ENCODE measurements at places on chromosomes 2 and 18.

DNA sequence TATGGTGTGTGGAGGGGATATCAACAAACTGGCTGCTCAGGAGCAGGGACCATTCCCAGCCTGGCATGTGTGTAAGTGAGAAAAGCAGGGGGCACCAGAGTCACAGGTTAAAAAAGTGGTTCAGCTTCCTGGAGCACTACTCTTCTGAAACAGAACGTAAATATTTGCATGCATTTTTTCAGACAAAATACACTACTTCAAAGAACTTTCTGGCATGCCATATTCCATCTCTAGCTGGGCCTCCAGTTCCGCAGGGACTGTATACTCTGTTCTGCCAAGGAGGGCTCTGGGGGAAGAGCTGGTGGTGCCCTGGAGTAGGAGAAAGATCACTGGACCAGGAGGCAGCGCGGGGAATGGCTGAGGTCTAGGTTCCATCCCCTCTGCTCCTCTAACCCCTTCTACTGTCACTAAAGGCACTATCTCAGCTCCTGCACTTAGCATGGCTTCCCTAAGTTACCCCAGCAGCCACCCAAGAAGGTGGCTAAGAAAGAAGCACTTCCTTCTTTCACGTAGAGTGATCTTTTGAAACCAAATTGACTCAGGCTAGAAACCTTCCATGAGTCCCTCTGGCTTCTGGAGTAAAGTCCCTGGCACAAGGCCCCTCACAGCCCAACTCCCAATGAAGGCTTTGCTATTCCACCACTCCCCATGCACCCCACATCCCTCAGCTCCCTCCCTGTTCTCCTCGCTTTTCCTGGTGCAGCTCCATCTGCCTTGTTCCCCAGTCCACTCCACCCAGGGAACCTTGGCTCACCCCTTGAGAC is 57.6 kb upstream of the CABLES1 start:
- no peak for DNase-seq

- no peak for DNase-seq
Measured at GRCh38 chr2:138193416-138194213, 229.3 kb downstream of the HNMT start.

DNA sequence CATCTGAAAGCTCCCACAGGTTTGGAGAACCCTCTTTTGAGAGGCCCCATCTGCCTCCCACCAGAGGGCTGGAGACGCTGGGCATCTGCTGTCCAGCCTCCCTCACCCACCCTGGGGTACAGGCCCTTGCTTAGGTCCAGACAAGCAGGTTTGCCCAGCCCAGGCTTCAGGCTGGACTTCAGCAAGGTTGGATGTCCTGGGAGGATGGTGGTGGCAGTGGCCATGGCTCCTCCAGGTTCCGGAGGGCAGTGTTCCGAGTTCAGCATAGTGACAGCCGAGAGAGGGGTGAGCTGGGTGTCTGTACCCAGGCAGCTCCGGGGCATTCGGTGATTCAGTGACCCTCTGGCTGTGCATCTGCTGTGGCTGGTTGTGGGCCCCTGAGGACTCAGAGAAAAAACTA is 58.2 kb upstream of the HDAC4 start:
- DNase-seq, result no peak

DNA sequence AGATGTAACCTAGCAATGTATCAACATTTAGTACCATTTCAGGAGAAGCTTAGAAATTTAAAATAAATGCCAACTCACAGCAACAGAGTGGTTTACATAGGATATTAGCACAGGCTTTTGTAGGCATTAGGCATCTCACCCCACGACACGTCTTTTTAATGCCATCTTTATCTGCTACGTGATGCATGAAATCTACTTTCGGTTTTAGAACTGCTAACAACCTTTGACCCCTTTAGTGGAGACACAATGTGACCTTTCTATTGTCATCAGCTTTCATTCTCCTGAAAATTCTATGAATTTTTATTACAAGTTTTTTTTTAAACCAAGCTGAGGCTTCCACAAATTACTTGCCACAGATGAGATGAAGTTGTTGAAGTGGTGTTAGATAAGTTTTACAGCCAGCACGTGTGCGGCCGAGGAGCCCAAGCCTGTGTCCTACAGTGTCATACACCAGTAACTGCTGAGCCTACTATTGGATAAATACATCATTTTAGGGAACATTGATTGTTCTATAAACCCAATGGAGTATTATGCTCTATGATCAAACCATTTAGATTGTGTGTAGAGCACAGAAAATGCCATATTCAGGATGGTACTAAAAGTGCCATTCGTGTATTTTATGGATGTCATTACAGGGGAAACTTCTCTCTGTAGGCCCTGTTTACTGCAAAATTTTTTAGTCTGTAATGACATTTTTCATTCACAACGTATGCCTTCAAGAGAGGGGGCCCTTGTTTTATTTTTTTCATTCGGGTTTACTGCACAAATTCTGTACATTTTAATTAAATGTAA is 151.6 kb downstream of the PTGR3 start:
- DNase-seq, result no peak

GRCh38 chr2:135037831-135038230 is 9.4 kb downstream of the MAP3K19 start:
- DNase-seq, result no peak

- DNase-seq, result no peak
Measured at GRCh38 chr2:54709336-54709809, 14.1 kb upstream of the EML6 start.

GRCh38 chr18:46071653-46072375 is at the start of gene PSTPIP2:
TSS of gene PSTPIP2 (minus strand) at chr18:46072260. CDS start at chr18:46072188, 72 bp downstream.
- no peak for DNase-seq

DNA sequence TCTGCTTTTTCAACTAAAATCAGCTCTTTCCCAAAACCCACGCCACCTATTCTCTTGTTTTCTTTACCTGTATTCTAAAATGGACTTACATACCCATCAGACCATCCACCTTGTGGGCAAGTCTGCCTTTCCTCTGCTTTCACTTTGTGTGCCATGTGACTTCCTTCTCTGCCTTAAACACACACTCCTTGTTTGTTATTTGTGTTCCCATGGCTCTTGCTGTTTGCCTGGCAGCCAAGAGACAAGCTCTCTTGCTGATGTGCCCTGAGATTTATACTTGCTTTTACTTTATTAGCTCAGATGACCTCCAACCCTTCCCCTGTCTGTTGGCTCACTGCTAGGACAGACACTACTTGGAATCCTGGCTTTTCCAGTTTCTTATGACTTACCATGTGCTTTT is 309.7 kb upstream of the LRRTM4 start:
- no peak for DNase-seq

- DNase-seq, result no peak
Measured at GRCh38 chr2:17680119-17680518, 73.5 kb downstream of the SMC6 start.

DNA sequence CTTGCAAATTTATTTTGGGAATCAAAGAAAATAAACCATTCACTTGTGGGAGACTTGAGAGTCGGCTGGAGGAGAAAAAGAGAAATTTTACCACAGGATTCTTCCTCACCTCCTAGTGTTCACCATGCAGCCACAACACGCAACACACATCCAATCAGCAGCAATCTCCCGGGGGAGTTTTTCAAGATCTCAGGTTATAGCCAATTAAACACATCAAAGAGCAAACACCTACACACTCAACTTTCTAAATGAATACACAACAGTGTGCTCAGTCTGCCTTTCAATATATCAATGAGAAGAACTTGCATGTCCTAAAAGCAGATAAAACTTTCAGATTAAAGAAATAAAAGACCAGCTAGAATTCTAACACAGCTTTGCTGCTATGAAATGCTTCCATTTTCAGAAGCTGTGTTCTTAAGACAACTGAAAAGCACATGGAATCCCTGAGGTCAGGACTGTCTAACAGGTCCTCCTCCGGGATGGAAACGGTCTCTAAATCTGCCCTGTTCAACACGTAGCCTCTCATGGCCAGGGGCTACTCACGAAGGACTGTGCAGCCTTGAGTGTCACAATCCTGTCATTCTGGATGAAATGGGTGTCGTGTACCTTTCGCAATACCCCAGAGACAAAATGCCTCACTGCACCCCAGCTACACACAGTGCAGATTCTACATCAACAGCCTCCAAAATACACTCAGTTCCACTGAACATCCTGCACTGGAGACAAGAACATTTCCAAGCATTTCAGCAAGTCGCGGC is 84.2 kb downstream of the ZNF516 start:
- no peak for DNase-seq

- no peak for DNase-seq
Measured at GRCh38 chr18:77870199-77870598, 620.6 kb downstream of the GALR1 start.

- DNase-seq, result no peak
Measured at GRCh38 chr2:235538981-235539380, 45.1 kb downstream of the AGAP1 start.

DNA sequence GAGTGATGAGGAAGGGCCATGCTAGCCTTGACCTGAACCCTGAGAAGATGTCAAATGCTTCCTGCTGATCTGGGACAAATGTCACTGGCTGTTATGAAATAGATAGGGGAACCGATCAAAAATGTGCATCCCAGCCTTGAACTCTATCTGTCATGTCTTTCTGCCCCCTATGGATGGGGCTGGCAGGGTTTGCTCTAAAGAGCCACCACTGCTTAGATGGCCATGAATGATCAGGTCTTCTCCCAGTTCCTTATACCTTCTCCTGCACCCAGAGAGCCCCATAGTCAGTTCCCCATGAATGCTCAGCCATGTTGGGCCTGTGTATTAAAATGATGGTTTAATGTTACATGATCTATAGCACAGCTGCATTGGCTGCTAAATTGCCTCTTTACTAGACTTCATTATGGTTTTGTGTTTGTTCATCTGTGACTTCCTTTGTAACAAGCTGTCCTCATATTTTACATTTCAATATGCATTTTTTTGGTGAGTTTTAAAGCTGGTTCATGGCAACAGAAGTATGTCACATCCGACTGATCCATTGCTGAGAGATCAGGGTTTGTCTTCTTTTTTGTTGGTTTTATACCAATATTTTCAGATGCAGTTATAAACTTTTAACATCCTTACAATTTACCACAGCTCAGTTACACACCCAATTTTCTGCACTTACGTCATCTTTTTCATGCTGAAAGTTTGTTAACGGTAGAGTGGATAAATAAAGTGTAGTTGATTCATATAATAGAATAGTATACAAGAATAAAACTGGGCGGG is 56.3 kb upstream of the SMAD2 start:
- no peak for DNase-seq

DNA sequence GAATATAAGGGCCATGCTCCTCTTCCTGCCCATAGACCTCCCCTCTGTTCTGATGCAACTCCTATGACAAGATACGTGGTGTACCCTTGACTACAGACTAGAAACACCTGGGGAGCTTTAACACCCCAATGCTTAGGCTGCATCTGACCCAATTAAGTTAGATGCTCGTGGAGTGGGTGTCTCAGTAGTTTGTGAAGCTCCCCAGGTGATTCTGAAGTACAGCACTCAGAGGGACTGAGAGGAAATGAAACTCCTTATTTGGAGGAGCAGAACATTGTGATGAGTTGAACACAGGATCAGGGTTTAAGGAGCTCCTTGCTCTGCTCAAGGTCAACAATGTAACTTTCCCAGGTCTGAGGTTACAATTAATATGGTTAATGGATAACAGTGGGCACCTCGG is 80.3 kb upstream of the TTC39C start:
- DNase-seq, result no peak

- no peak for DNase-seq
Measured at GRCh38 chr2:26782876-26783704, 2.8 kb upstream of the CENPA start.

DNA sequence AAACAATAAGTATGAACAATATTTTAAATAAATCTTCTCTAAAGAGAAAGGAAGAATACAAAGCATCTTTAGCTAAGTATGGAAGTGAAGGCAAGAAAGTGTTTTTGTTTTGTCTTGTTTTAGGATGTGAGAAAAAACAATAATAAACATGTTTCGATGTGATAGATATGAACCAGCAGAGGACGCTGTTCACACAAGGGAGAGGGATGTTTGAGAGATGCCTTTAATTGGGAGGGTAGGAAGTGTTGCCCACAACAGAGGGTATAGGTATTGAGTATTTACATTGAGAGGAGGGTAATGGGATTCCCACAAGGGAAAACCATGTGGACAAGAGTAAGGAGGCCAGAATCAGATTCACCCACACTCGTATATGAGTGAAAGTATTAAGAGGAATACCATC is 55.1 kb downstream of the CDH19 start:
- no peak for DNase-seq

GRCh38 chr18:54117853-54118773 is 106.4 kb downstream of the MBD2 start:
- no peak for DNase-seq

- DNase-seq, result no peak
Measured at GRCh38 chr2:40554665-40555294, 102.9 kb upstream of the SLC8A1 start.

- peak; percentile 95 for DNase-seq
Measured at GRCh38 chr2:39870871-39871270, 91.8 kb upstream of the THUMPD2 start.

DNA sequence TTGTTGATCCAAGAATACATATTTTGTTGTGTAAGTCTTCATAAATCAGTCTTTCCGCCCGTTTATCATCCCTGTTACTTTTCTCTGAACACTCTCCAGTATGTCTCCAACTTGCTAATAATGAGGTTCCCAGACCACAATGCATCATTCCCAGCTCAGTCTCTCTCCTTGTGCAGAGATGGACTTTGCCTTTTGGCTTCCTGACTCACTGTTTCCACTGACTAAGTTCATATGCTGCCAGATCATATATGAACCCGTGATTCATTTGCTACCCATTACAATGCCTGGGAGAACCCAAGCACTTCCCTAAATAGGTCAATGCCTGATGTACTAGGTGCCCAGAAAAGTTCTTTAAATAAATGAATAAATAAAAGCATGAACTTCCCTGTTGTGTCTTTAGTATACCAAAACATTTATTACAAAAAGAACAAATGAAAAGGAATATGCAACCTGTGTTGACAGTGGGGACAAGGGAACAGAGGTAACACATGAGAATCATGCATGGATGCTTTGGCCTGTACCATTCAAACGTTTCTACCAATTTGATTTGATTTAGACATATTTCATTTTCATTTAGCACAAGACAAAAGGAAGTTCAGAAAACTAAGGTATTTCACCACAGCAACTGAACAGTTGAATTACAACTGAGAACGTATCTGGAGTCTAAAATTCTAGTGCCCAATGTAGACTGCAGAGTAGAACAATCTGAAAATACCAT is 215.4 kb upstream of the HNRNPA3 start:
- DNase-seq, result no peak

DNA sequence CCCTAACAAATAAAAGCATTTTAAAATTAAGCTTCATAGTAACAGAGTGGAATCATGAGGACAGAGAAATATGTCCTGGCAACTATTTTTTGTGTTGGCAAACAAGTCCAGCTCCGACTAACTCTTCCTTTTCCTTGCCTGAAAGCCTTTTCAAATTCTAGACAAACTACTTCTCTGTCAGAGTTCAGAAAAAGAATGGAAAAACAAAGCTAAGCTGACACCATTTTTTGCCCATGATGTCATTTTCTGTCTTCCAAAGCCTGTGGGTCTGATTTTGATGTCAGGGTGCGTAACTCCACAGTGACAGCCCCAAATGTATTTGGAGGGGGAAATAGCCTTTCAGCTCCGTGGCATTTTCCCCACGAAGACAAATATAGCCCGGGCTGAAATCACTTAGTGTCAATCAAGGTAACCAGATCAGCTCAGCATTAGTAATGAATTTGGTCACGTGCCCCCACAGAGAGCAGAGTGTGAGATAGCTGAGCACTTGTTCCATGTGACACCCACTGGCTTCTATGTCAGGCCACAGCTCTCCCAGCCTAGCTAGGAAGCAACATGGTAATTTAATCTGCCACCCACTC is 233.0 kb upstream of the SIX2 start:
- DNase-seq, result no peak

Data from C1 segment of cervical spinal cord (tissue), 14 donors.